ENCODE measurements at places on chromosomes 2 and 18. TPM values are rescaled to one million over a fixed set of nuclear protein-coding genes. Genes with fewer than 3 reads are reported as not detected.

Gene SLC30A3
- total RNA-seq = 0.24 TPM

Gene TRABD2A
- total RNA-seq = 0.68 TPM

Gene SPP2
- total RNA-seq = not detected

Gene CD8B2
- not detected for total RNA-seq

Gene TUBB6
- 25.7 TPM for total RNA-seq

Gene GAREM1
- 19.3 TPM for total RNA-seq
